ENCODE measurements at places on chromosomes 5 and 9.

- no peak for DNase-seq
Observed at GRCh38 chr9:97507428-97507984, 6.0 kb downstream of the TMOD1 start.

DNA sequence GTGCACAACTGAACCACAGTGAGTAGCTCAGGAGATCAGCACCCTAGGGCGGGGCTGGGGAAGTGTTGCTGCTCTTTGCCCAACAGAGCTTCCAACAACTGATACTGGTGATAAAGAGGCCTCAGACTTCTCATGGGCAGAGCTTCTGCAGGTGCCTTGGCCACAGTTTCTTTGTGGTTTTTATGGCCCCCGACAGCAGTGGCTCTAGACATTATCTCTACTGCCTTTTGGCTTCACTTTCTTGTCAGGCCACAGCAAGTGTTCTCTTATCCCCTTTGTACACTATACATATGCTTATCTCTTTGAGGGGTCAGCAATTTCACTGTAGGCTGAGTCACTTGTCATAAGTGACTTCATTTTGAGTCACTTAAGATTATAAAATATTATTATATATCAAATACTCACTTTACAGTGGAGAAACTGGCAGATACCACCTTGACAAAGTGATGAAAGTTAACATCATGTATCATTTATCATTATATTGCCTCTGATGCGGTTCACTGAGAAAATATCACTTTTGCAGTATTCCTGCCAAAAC is 90.9 kb upstream of the COX7C start:
- DNase-seq = no peak

- no peak for DNase-seq
Observed at GRCh38 chr5:39566891-39567290, 142.1 kb upstream of the DAB2 start.

- no peak for DNase-seq
Observed at GRCh38 chr5:175104677-175105076, 339.3 kb downstream of the DRD1 start.

DNA sequence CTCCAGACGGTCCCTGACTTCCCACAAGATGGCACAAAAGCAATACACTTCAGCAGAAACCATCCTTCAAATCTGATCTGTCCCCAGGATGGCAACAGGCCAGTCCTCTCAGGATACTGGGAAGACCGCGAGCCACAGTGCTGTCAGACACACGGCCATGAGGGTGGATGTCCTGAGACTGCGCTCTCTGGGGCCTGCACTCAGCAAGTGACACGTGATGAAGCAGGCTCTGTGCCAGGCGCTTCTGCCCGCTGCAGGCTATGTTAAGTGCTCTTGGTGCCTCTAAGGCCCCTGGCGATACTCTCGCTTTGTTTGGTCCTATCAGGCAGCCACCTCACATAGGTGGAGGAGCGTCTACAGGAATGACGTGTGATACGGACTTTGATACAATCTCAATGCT is 7.1 kb downstream of the BRD9 start:
- no peak for DNase-seq

GRCh38 chr5:103785569-103785968 is 223.0 kb upstream of the NUDT12 start:
- no peak for DNase-seq

- DNase-seq = no peak
Observed at GRCh38 chr9:123322273-123323195, 33.5 kb upstream of the CRB2 start.

Measured in NT2/D1 (cell line).